Stimulated activated CD8-positive, alpha-beta memory T cell treated with anti-CD3 and anti-CD28 coated beads, Interleukin-4, amount 100 ng/mL, for 24 hours (primary cell): ENCODE measurements at places on chromosomes 16 and 17.
A peak's percentile ranks its signal among the peaks of the same experiment; 100 is the strongest.

- DNase-seq: no peak
These were observed 21.2 kb downstream of the PITPNA start for GRCh38 chr17:1541367-1541904.

DNA sequence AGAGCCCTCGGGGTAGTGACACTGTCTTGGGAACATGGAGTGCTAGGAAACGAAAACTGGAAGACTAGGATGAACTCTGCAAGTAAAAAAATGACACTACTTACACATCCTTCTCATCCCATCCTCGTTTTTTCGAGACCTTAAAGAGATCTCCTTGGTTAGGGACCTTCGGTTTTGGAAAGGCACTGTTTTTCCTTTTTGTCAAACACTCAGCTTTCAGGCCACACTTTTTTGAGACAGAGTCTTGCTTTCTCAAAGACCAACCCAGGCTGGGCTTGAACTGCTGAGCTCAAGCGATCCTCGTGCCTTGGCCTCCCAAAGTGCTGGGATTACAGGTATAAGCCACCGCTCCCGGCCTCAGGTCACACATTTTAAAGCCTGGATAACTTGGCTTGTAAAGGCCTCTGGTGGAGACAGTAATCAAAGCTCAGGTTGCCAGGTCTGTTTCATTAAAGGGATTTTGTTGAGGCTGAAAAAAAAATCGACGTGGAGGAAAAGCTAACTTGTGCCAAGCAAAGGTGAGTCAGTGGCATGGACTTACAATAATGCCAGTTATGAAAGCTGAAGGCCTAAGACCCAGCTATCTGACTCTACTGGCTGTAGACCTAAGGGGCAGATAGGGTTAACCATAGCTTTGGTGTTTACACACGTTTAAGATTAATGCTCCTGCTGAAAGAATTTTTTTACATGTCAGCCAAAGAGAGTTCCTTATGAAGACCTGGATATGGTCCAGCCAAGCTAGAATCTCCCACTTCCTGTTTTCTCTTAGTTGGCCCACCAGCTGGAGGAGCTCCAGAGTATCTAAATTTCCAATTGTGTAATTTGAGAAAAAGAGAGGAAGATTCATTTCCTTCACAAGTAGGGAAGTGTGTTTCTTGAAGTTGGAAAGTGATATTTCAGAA, 823 bp downstream of the NBR1 start:
- DNase-seq: no peak

DNA sequence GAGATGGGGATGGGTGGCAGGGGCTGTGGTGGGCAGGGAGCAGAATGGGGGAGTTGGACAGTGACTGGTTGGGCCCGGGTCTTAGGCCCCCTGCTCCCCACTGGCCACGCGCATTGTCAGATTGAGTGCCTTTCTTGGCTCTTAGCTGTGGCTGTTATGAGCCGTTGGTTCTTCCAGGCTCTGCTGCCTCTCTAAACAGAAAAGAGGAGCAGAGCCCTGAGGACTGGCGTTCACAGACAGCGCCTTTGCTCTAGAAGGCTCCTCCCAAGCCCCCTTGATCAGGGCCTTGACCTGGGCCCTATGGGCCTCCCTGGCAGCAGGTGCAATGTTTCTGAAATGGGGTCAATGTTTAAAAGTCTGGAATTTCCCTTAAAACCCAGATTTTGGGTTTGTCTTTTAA, 14.8 kb upstream of the NUDT16L1 start:
- DNase-seq: no peak

- DNase-seq: peak; percentile 9
These were observed 82.2 kb downstream of the CMC2 start for GRCh38 chr16:80924372-80924978.

GRCh38 chr16:48561960-48562393, 48.0 kb downstream of the N4BP1 start:
- DNase-seq: no peak

DNA sequence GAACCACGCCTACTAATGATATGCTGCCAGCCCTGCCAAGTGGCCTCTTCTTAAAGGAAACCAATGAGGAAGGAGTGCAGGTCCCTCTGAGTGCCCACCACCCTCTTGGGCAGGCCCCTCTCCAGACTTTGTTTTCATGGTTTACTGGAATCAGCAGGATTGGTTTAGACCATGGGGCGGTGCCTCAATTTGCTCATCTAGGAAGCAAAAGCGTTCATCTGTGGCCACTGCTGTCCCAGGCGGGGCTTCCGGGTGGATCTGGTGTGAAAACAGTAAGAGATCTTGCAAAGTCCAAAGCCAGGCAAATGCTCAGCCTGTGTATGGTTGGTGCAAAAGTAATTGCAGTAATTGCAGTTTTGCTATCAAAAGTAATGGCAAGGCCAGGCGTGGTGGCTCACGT, 71.3 kb downstream of the AMFR start:
- DNase-seq: no peak

DNA sequence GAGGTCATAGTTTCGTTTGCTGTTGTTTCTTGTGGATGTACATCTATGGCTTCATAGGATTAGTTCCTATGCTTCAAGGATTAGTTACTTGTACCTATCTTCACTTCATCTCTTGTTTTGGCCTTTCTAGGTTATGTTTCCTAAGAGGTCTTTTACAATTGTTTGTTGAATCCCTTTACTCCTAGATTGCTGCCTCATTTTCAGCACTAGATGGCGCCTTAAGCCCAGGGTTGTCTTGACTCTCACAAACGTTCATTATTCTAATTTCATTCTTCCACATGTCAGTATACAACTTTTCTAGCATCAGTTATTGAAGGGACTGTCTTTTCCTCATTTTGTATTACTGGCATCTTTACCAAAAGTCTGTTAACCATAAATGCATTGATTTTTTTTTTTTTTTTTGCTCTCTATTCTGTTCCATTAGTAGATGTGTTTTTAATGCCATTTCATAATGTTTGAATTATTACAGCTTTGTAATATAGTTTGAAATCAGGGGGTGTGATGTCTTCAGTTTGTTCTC, 45.0 kb upstream of the NACA2 start:
- DNase-seq: peak; percentile 19

DNA sequence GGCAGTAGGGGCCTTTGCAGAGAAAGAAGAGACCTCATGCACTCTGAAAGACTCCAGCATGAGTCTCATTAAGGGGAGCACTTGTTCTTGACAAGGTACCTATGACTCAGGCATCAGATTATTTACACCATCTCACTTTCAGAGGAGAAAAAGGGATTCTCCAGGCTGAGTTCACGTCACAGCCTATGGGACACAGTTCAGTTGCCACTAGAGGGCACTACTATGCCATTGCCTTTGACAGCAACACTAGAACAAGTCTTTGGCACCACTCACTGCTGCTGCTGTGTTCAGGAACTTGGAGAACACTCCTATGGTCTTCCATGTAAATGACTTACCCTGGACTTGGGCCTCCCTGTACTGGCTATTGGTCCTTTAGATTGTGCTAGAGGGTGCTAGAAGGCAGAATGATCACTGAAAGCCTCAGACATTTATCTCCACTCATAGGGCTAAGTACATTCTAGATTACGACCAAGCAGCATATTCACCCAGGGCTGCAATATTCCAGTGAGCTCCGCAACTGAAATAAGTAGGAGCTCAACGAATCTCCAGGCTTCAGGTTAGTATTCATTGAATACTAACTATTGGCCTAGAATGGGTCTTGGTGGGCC, 225.1 kb upstream of the CA10 start:
- no peak for DNase-seq

- DNase-seq: no peak
These were observed 40.8 kb downstream of the HS3ST3A1 start for GRCh38 chr17:13560935-13561334.

- no peak for DNase-seq
These were observed 12.4 kb downstream of the PLCD3 start for GRCh38 chr17:45119964-45120363.

- peak; percentile 49 for DNase-seq
These were observed 480 bp upstream of the PROCA1 start for GRCh38 chr17:28712032-28712704.

GRCh38 chr17:74403512-74404137, 28.3 kb upstream of the GPRC5C start:
- no peak for DNase-seq

DNA sequence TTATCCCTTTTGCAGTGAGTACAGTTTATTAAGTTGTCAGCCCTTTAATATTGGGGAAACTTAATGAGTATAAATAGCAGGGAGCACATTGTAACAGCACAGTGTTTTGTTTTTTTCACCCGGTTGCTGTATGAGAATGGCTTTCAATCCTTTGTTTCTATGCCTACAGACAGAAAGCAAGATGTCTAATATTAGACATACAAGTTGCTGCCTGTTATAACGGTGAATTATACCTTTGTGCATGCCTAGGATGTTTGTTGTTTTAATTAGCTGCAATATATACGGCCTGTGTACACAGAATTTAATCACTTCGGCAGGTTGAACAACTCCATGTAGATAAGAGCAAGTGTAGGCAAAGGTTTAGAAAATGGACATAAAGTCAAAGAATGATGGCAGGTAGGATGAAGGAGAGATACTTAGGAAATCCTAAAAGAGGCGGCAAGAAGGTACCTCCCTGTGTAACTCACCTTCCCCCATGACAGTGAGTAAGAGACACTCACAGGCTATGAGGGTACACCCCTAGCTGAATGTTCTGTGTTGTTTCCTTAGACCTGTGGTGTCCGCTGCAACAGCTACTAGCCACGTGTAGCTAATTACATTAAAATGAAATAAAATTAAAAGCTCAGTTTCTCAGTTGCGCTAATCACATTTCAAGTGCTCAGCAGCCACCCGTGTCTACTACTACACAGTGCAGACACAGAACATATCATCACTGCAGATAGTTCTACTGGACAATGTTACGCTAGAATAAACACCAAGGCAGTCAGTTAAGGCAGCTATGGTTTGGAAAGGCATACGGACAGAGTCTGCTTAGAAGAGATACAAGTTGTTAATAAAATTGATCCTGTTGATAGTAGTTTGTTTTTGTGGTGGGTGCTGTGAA, 10.9 kb downstream of the SLC7A6OS start:
- DNase-seq: no peak

GRCh38 chr16:49348408-49349176, 25.0 kb upstream of the C16orf78 start:
- DNase-seq: no peak

DNA sequence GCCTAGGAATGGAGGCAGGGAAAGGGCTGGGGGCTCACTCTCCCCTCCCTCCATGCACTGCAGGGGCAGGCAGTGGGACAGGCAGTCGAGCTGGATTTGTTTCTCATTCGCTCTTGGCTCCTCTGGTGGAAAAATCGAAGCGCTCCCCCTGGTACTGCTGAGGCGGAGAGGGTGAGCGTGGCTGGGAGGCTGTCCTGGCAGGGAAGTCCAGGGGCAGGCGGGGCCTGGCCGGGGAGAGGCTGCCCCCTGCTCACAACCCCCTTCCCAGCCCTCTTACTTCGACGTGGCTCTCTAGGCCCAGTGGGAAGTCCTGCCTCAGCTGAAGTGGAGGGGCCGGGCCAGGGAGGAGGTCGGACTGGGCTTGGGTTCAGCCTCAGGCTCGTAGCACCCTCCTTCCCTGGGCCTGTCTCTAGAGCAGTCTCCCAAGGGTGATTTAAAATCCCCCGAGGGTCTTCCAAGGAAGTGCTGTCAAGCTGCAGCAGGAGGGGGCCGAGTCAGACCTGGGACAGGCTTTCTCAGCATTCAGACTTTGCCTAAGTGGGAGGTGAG, 16.5 kb upstream of the TMEM92 start:
- DNase-seq: no peak

GRCh38 chr16:30142672-30143346, 19.8 kb upstream of the MAPK3 start:
- no peak for DNase-seq

DNA sequence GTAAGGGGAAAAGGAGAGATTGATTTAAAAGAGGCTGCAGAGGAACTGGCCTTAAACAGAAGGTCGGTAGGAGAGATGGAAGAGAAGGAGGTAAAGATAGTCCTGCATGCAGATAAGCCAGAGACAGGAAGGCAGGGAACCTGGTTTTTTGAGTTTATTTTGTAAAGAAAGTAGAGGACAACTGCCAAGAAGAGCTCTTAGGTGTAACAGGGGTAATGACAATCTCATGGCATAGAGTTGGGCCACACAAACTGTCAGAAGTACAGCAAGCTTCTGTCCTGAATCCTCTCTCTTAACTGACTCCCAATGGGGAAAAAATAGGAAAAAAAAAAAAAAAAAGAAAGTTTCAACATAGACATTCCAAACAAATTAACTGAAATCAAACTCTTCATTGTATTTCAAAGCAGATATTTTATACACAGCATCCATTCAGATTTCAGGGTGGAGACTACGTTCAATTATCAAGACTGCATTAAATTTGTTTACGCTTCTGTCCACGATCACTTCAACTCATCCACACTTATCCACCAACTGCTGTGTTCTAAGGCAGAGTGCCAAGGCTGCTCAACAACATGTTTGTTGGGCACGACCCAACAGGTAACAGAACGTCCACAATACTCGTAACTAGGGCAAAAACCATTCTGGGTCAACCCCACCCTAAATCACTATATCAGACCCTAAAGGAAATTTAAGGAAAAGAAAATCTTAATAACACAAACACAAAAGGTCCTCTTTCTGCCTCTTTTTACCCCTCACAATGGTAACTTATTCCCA, 34.9 kb downstream of the USP31 start:
- no peak for DNase-seq

- DNase-seq: no peak
These were observed 39.2 kb downstream of the KSR1 start for GRCh38 chr17:27495460-27495859.

DNA sequence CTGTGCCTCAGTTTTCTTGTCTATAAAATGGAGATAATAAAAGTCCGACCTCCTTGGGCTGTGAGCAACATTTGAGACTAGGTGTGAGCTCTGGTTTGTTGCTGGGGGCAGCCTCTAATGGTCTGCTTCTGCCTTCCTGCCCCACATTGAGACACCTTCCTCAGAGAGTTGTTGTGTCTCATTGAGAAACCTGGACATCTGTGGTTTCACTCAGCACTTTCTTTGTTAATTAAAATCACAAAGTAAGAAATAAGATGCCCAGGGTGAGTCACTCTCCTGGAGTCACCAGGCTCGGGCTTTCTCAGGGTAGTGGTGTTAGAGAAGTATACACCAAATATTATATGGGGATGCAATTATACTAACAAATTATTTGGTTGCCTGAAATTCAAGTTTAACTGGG, 389.2 kb upstream of the SALL1 start:
- no peak for DNase-seq

- no peak for DNase-seq
These were observed 9.5 kb upstream of the ZNF750 start for GRCh38 chr17:82849076-82849945.

DNA sequence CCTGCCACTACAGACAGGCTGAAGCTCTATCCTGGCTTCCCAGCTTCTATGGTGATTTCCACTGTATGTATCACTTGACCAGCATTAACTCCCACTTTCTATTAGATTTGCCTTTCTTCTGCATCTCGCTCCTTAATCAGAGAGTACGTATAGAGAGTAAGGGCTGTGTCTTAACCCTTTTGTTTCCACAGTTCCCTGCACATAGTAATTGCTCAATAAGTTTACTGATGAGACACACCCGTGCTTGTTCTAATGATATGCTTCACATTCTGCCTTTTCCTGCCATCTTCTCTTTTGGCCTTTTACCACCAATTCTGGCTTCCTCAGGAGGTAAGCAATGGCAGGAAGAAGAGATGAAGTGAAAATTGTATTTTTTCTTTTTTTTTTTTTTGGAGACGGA, 20.6 kb upstream of the USP36 start:
- DNase-seq: no peak
